Tibial artery (tissue), 4 donors: ENCODE measurements at places on chromosomes 4 and X.

GRCh38 chr4:78618436-78618835, 66.9 kb downstream of the ANXA3 start:
- no peak for DNase-seq

DNA sequence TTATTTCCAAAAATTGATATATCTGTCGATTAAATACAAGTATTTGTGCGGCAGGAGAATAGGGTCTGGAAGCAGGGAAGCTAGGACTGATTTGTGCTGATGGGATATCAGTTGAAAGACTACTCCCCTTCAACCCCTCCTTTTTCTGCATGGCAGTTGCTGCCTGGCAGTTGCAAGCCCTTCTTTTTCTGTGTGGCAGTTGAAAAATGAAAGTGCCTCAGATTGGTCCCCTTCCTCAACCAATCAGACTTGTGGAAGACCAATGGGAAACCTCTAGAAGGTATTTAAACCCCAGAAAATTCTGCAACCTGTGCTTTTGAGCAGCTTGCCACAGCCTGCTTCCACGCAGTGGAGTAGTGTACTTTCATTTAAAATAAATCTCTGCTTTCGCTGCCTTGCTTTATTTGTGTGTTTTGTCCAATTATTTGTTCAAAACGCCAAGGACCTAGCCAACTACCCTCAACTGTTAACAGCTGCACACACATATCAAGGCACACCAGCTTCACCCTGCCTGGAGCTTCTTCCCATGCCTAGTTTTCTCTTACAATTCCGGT, 1.5 kb upstream of the TMA16 start:
- no peak for DNase-seq

GRCh38 chr4:177879851-177880250, 437.6 kb upstream of the AGA start:
- DNase-seq, result no peak

DNA sequence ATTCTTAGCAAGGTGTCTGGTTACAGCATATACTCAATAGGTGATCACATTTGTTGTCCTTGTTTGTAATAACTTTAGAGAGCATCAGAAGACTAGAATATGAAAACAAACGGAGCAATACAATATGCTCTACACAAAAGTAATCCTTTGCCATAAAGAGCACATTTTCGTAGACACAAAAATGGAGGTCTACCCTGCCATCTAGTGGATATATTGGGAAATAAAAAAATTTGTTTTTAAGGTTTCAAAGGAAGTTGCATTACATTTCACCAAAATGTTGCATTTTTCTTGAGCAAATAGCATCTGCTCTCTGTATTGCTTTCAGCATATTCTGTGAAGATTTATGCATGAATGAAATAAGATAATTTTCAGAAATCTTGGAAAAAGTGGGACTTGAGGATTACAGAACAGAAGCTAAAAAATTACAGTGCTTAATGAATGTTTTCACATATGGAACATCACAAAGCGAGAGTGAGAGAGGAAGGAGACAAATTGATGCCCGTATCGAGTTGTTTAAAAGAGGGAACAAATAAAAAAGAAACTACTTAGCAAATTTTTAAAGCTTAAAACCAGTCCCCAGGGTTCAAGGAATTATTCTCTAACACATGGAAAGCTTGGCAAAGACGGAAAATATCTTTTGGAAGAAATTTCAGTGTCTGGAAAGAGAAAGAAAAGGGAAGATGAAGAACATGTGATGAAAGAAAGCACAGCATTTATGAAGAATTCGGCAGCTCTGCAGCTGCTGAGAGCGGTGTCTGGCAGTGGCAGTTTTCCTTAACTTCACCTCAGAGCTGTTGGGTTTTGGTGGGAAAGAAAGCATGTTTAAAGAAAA, 390.1 kb downstream of the ANKRD50 start:
- no peak for DNase-seq

- no peak for DNase-seq
Measured at GRCh38 chr4:141463678-141464077, 172.7 kb upstream of the IL15 start.

DNA sequence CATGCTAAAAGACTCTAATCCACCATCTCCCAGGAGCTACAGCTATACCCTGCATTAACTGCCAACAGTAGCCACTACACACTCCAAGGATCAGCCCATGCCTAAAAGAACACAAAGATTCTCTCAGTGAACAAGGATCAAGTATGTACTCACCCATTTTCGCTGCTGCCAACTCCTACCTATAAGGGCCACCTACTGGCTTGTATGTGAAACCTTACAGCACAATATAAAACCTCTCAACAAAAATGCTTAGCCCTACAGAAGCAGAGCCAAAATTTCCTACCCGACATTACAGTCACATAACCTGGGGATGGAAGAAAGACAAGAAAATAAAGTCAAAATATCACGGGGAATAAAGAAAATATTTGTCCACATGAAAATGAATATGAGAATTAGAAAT, 562.8 kb upstream of the POU3F4 start:
- DNase-seq, result no peak

DNA sequence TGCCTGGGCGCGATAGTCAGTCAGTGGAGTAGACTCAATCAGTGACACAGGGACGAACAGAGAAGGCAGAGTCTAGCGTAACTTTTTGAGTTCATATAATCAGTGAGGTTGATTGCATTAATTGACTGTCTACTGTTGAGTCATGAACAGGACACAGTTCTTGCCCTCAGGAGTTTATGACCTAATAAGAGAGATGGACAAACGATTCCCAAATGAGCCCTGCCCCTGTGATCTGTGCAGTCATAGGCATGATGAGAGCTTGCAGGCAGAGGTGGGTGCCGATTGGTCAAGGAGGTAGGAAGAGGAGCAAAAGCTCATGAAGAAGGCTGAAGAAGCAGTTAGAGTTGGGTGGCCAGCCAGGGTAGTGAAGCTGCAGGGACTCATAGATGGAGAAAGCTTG, 57.1 kb downstream of the ADD1 start:
- DNase-seq, result no peak

DNA sequence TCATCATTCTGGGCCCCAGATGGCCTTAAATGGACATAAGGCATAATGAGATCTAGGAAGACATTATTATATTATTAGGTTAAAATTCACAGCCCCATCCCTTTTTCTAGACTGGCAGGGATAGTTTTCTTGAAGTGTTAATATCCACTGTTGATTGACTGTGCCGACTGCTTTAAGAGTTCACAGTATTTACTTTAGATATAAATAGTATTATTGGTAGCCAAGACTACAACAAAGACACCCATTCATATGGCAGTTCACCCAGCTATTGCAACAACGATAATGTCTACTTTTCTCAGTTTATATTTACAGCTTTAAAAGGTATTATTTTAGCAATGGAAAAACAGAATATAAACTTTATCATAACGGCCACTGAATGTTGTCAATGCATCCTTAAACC, 922.2 kb upstream of the POU3F4 start:
- no peak for DNase-seq

DNA sequence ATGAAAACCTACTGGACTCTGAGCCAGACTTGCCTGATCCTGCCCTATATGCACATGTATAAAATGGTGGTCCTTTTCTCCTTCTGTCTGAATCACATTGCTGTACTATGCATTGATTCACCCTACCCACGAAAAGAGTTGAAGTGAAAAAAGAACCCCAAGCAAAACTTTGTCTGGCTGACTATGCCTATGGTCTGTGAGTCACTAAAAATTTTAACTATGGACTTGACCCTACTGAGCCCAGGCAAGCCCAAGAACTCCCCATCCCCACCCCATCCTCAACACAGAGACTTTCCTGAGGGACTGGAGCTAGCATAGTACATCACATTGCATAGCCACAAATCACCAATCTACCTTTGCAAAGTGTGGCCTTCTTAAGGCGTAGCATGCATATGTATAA, 116.6 kb upstream of the TENM3 start:
- no peak for DNase-seq

DNA sequence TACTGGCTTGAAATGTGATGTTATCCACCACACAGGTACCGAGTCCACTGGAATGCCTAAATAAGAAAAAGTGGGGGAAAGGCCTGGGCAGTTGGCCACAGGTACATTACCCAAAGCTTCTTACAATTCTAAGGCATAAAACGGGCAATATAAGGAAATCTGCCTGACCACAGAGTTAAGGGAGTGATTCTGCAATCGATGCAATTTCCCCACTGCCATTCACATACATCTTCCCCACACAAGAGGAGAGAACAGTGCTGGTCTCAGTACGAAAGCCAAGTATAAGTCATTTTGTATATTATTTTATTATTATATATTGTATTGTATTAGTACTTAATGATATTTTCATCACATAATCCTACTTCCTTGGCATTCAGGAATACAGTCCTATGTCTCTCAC, 30.6 kb downstream of the RFC1 start:
- DNase-seq, result no peak

DNA sequence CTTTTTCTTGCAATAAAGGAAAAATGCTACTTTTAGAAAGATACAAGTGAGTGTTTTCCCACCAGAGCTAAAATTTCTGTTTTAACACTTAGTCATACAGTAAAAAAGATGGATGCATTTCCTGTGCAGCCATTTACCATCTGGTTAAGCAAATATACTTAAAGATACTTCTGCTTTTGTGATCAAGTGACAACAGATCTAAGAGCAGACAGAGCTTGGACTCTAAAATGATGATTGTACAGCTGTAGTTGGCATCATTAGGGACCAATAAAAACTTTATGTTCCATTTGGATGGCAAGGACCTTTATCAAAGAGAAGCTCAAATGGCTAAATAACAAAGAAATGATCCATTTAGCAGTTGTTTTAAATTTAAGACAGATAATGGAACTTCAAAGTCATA, 270.8 kb downstream of the FSTL5 start:
- DNase-seq, result no peak

GRCh38 chrX:153931151-153931550, 3.7 kb downstream of the NAA10 start:
- no peak for DNase-seq

GRCh38 chr4:83751336-83751949, 215.5 kb downstream of the GPAT3 start:
- no peak for DNase-seq

- no peak for DNase-seq
Measured at GRCh38 chr4:152509595-152510225, 26.2 kb downstream of the FBXW7 start.

- DNase-seq, result no peak
Measured at GRCh38 chr4:86685401-86685800, 91.3 kb downstream of the PTPN13 start.

DNA sequence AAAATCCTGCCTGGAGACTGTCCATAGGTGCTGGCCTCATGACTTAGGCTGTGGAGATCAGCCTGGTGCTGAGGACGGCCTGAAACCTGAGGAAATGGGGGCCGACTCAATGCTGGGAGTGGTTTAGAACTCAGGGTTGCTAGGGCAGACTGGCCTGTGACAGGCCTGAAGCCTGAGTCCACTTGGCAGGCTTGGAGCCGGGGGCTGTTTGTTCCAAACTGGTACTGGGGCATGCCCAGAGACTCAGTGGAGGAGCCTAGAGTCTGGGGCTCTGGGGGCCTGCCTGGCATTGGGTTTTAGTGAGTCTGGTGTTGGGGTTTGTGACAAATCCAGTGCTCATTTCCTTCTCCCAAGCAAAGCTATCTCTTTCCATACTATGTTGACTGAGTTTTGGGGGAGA, 489.7 kb upstream of the CNKSR2 start:
- no peak for DNase-seq

DNA sequence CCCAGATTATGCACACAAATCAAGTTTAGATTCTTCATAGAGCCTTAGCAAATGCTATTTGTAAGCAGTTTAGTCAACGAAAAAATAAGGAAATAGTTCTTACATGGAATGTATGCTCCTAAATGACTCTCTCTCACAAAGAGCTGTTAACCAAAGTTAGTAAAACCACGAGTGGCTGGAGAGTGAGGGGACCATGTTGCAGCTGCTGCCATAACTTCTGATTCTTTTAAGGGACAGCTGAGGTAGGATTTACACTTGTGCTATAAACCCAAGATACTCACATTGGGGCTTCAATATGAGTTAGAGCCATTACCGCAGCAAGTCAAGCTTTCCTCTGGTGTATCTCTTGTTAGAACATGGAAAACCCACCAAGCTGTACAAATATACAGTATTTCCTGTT, 2.7 kb downstream of the DOCK11 start:
- DNase-seq, result no peak

DNA sequence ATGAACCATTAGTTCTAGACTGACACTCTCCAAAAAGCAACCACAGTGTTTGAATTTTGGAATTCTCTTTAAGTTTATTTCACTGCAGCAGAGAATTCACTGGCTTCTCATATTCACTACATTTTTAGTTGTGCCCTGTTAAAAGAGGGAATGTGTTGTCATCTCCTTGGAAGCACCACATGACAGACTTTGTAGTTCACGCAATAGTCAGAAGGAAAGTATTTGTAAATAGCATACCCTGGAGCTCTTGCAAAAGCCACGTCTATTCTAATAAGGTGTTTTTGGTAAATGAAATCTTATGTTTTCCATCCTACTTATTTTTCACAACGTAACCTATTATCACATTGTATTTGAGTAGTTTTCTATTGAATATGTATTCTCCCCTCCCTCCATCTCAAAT, 25.8 kb downstream of the DOCK11 start:
- DNase-seq, result no peak
